CD14-positive monocyte (primary cell): ENCODE measurements at places on chromosomes 12 and 14.
A peak's percentile ranks its signal among the peaks of the same experiment; 100 is the strongest.

GRCh38 chr14:60945984-60946383 lies 34.9 kb downstream of the TRMT5 start:
- peak; percentile 7 for DNase-seq

GRCh38 chr14:91575469-91576208 lies 65.5 kb upstream of the PPP4R3A start:
- no peak for DNase-seq

DNA sequence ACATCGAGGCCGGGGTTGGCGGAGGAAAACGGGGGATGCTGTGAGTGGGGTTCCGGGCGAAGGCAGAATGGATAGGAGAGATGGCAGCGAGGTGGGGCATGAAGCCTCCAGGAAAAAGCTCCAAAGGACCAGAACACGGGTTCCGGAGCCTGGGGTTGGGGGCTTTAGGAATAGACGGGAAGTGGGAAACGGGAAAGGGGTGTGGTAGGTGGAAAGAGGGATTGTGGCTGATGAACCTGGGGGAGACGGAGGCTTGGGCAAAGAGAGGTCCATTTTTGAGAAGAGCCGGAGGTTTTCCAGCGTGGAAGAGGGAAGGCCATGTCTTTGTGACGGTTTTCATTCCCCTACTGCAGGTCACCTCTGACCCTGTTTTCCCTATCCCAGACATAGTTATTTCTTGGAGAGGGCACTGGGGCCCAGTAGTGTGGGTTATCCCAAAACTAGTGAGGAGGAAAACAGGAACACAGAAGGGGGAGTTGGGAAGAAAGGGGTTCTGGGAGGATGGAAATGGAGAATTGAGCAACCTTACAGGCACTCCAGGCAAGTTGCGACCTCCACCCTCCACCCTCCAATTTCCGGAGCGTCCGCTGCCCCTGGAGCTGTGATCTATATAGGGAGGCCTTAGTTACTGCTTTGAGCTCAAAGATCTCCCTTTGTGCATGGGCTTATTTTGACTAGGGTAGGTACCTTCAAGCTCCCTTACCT lies 1.1 kb downstream of the ATN1 start:
- no peak for DNase-seq

DNA sequence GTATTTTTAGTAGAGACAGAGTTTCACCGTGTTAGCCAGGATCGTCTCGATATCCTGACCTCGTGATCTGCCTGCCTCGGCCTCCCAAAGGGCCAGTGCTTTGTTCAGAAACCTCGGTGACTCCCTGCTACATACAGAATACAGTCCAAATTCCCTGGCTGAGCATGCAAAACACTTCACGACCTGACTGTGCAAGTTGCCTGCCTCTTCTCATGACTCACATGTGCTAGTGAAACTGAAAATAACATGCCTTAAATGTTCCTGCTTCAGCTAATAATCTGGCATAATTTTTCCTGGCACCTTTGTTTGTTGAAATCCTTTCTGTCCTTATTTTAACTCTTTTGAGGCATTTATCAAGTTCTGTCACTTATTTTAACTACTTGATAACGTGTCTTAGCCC lies 8.2 kb downstream of the DMAC2L start:
- no peak for DNase-seq

GRCh38 chr12:108295641-108296040 lies 43.5 kb downstream of the CMKLR1 start:
- DNase-seq = no peak

GRCh38 chr14:61077951-61078720 lies 97.1 kb downstream of the SLC38A6 start:
- DNase-seq = no peak

GRCh38 chr12:121405211-121405610 lies 5.3 kb downstream of the RNF34 start:
- no peak for DNase-seq

DNA sequence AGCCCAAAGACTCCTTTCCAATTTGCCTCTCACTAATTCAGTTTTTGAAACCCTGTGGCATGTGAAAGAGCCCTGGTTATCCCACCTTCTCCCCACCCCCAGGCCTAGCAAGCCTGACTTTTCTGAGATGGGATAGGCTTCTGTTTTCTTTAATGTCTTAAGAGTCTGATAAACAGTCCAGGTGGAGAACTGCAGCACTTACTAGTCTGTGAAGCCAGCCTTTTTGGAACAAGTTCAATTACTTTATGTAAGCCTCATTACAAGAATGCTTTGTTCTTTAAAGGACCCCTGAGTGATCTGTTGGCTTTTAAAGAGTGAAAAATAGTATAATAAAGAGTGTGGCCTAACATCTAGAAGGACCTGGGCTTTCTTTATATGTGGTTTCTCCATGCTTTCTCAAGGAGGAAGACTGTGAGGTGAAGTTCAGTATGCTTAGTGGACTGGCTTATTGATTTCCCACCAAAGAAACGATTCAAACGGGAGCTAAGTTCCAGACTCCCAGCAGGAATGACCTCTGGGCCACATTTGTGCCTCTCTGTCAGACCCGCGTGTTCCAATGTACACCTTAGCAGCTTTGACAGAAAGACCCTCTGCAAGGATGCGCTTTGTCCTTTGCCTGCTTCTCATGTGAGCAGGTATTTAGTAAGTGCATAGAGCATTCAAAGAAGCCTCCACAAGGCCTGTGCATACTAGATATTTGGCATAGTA lies 129.5 kb downstream of the DAAM1 start:
- no peak for DNase-seq

GRCh38 chr12:87678453-87678852 lies 350.7 kb downstream of the C12orf50 start:
- no peak for DNase-seq

GRCh38 chr12:32365473-32366064 lies 33.8 kb upstream of the FGD4 start:
- DNase-seq = peak; percentile 57

GRCh38 chr12:109583733-109584132 lies 10.1 kb downstream of the MVK start:
- DNase-seq = no peak

DNA sequence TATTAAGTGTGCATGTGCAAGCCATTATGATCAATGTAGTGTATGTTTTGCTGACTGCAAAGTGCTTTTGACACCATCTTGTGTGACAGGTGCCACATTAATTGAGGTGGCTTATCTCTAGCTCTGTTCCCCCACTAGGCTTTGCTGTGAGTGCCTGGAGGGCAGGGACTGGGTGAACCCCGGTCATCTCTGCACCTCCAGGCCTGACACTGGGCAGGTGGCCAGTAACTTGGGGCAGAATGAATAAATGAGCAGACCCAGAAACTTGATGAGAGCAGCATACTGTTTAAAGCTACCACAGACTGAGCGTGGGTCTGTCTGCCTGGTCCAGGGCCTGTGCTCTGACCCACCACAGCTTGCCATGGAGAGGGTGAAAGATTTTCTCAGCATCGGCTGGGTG lies 151.6 kb downstream of the CALM1 start:
- no peak for DNase-seq

- DNase-seq = no peak
Observed at GRCh38 chr12:85329913-85330312, 49.9 kb downstream of the ALX1 start.

- DNase-seq = no peak
Observed at GRCh38 chr12:105419606-105420005, 89.1 kb downstream of the C12orf75 start.

DNA sequence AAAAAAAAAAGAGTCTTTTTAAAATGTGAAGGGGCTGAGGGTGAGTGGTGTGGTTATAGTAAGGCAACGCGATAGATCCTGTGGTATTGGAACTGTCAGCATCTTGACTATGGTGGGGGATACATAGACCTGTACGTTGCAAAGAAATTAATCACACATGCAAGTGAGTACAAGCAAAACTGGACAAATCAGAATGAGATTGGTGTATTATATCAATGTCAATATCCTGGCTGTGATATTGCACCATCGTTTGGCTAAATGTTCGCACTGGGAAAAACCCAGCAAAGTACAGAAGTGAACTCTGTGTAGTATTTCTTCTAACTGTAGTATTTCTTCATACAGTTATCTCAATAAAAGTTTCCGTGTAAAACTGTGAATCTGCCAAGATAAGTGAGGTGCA lies 67.9 kb downstream of the GCH1 start:
- no peak for DNase-seq

DNA sequence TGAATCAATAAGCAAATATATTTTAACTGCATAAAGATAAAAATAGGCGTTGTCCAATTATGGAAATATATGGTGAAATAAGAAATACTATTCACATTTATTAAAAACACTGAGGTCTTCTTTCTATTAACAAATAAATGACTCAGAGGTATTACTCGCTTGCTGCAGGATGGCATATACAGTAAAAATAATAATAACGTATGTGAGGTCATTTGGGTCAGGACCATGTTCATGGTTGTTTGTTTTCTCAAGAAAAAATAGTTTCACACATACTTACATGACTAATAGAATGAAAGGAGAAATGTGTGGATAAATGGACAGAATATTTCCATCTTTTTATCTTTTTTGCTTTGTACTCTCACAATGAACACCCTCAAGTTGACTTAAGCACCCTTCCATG lies 46.5 kb upstream of the RTL1 start:
- no peak for DNase-seq

- no peak for DNase-seq
Observed at GRCh38 chr14:75280291-75280830, 1.7 kb downstream of the FOS start.

GRCh38 chr14:89175881-89176799 lies 240.9 kb downstream of the FOXN3 start:
- DNase-seq = no peak
